ENCODE measurements at places on chromosomes 1 and 21. TPM values are rescaled to one million over a fixed set of nuclear protein-coding genes. Genes with fewer than 3 reads are reported as not detected.

DNA sequence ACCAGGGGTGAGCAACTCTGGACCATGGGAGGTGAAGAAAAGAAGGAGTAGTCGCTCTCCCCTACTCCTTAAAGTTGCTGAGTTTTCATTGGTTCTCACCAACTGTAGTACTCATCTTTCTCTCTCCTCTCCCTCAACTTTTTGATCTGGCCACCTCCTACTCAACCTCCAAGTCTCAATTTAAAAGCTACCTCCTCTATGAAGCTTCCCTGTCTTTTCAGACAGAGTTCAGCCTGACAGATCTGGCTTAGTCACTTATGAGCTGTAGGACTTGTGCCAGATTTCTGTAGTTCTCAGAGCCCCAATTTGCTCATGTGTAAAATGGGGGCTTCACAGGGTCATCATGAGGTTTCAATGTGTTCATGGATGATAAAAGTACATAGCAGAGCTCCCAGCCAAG is 34.5 kb upstream of the HTR1D start:
- no peaks in the 10 kb centered on the region for H3K36me3 ChIP-seq
- H3K4me3 ChIP-seq, result no peak overlapping the region
- no peak for DNase-seq

DNA sequence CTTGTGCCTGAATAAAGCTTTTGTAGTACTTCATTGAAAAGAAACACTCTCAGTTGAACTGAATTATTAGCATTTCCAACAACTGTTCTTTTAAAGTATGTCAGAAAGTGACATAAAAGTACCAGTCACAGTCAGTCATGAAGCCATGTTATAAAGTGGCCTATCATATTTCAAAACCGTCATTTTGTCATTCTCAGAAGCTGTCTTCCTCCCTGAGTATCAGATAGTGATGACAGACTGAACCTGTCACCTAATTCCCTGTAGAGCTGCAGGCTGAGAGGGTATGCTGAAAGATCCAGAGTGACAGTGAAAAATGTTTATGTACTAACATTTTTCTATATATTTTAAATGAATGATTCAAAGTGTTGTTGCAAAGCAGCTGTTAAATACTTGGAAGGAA is 1121.7 kb upstream of the PRMT6 start:
- H3K4me3 ChIP-seq, result no peak overlapping the region
- no peaks in the 10 kb centered on the region for H3K27me3 ChIP-seq
- H3K36me3 ChIP-seq, result no peaks in the 10 kb centered on the region
- no peak overlapping the region for H3K27ac ChIP-seq

The FCRL2 gene
- not detected for total RNA-seq

The RSPH1 gene
- total RNA-seq, result 2.7 TPM

The ATP5PO gene
- 244 TPM for total RNA-seq

All from thyroid gland (tissue), 4 donors.